ENCODE measurements at places on chromosomes 12 and 14.

DNA sequence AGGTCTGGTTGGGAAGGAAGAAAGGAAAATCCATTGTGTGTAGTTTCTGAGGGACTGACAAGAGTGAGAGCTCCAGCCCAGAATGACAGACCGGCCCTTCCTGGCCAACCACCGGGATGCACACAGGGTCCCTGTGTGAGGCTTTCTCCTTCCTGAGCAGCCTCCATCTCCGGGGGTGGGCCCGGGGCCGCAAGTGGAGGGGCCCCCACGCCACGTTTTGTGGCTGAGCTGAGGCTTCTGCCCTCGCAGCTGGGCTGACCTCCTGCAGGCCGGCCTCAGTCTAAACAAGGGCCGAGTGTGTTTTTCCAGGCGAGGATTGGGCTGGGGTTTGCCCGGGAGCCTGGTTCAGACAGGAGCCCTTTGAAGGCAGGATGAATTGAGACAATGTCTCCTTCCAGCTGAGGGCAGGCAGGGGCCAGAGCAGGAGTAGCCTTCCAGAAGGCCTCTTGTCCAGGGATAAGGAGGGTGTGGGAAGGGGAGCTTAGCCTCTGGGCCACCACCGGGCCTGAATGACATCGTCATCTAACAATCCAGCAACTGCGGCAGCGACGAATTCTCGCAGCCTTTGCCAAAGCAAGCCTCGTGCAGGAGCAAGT, 96.5 kb upstream of the NCOR2 start:
- DNase-seq: no peak

GRCh38 chr14:38290601-38291188, 34.8 kb upstream of the CLEC14A start:
- no peak for DNase-seq

- DNase-seq: no peak
Measured at GRCh38 chr14:61498811-61499210, 177.4 kb downstream of the PRKCH start.

- DNase-seq: peak; percentile 19
Measured at GRCh38 chr14:90062127-90062794, 467 bp downstream of the KCNK13 start.

- no peak for DNase-seq
Measured at GRCh38 chr14:54554401-54554800, 12.5 kb upstream of the SAMD4A start.

DNA sequence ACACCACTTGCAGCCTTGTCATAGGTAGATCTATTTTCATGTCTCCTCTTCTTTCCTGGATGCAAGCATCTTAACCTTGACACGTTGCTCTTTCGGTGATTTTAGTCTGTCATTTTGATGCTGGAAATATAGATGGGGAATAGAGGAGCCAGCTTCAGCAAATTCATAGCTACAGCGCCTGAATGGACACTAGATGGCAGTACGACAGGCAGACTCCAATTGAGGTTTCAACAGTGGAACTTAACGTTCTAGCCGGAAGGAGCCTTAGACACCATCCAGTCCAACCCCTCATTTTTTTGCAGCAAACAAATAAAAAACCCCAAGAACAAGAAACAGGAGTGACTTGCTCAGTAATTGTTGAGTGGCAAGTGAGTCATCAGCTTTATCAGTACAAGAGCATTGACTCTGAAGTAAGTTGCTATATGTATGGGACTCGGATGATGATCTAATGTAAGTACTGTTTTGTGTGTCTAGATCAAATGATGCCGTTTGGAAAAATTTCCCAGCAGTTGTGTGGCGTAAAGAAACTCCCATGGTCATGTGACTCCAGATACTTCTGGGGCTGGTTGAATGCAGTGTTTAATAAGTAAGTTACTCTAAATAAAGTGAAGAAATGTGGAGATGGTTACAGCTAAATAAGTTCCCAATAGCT, 9.0 kb downstream of the DMAC2L start:
- DNase-seq: peak; percentile 76

- DNase-seq: peak; percentile 35
Measured at GRCh38 chr14:50794068-50794645, 36.8 kb downstream of the NIN start.

GRCh38 chr14:67269298-67270060, 28.2 kb downstream of the PALS1 start:
- no peak for DNase-seq

DNA sequence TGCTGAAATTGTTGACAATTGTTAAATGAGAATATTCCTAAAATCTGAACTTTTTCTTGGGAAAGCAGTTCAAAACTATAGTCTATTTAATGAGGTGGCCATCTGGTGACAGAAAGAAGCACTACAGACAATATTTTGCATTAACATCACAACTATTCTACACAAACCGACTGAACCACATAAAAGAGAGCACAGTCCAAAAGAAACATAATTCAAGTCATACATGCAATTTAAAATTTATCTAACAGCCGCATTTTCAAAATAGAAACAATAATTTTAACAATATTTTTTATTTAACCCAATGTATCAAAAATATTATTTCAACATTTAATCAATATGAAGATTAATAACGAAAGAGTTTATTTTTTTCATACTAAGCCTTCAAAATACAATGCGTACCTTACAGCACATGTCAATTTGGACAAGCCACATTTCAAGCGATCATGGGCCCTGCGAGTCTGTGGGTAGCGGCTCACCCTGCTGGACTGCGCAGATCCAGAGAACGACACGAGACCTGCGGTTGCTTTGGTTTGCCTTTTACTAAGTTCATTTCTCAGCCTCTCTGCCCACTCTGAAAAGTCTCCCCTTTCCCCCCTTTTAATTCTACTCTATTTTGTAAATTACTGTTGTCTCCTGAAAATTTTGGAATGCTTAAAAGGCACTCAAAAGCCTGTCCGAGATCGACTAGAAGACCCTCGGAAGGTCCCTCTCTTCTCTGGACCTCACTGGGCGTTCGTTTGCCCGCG, 947 bp upstream of the LRRC9 start:
- peak; percentile 58 for DNase-seq

DNA sequence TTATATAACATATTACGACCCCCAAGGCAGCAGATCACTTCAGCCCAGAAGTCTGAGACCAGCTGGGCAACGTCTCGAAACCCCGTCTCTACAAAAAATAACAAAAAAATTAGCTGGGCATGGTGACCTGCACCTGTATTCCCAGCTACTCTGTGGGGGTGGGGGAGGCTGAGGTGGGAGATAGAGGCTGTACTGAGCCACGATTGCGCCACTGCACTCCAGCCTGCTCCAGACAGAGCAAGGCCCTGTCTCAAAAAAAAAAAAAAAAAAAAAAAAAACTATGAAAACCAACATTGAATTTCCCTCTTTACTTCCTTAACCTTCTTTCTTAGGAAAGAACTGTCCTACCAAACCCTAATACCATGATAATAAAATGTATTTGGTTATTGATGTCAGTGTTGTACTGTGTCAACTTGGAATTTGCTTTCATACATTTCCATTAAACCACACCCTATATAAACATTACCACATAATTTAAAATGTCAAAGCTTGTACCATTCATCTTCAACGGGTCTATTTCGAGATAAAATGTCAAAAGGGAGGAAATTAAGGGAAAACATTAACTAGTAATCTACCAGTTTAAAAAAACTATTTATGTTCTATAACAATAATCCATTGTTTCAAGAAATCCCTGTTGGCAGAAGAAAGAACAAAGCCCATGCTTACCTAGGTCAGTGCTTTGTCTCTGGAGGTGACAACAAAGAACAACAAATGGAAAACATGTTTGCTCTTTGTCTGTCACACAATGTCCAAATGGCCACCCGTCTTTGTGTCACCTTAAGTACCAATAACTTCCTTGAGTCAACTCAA, 17.4 kb downstream of the GALNT4 start:
- no peak for DNase-seq

DNA sequence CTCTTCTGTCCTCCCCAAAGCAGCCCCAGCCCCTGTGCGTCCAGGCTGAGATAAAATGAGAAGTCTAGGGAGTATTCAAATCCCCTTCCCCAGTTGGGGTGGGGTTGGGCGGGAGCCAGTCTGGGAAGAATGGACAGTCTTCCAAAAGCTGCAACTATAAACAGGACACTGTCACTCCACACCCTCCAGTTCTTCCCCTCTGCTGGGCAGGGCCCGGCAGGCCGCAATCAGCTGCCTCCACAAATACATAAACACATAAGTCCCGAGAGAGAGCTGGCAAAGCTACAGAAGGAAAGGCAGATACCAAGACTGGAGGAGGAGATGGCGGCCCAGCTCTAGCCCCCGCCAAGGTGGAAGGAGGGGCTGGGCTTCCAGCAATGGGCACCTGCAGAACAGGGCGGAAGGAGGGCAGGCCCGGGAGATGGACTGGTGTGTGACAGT, 12.7 kb downstream of the LTBP2 start:
- DNase-seq: no peak

DNA sequence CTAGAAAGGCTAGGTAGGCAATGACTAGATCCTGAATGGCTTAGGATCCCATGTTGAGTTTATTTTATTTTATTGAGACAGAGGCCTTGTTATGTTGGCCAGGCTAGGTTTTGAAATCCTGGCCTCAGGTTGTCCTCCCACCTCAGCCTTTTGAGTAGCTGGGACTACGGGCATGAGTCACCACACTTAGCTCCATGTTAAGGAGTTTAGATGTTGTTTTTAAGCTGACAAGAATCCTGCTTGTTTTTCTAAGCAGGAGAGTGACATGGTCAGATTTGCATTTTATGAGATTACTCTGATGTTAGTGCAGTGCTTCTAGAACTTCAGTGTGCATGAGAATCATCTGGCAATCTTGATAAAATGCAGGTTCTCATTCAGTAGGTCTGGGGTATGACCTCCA, 14.5 kb downstream of the CCDC198 start:
- DNase-seq: no peak

DNA sequence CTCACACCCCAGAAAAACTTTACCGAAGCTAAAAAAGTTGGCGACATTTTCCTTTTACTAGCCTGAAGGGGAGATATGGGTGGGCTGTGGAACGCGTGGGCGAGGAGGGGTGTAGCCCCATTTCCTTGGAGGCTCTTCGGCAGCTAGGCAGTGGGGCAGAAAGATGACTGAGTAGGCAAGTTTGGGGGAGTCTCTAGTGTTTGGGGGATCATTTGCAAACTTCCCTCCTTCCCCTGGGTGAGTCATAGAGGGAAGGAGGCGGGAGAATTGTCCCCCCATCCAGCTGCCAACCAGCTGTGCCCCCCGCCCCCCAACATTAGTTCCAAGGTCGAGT, 2.3 kb downstream of the GLI1 start:
- no peak for DNase-seq

DNA sequence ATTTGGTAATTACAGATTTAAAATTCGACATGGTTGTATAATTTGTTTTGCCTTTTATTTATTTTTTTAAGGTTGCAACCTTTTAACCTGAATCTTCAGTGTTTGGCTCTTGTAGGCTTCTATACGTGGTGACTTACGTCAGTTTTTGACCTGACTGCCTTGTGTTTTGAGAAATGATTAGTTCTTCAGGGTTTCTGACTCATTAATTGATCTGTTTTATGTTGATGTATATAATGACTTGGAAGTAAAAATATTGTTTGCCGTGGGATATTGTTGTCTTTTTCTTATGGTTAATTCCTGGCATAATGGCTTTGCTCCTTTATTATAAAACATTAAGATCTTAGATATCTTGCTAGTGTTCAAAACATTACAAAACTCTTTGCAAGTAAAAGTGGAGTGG, 2.5 kb downstream of the RASSF8 start:
- DNase-seq: no peak

DNA sequence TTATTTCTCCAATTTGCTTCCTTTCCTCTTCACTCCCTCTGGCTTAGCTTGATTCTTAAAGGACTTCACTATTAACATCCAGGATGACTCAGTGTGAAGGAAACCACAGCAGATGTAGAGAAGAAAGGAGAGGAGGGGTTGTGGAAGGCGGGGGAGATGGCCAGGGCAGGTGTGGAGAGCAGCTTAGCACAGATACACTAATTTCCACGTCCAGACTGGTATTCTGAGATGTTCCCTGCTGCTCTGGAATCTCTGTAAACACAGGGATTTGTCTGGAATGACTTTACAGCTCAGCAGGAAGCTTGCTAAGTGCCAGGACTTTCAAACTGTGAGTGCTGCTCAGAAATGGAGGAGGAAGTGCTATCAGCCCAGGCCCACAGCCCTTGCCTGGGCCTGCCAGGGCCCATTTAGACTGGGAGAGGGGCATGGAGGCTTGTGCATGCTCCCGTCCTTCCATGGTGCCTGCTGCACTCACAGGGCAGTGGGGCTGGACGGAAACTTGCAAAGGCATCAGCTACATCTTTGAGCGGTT, 202.5 kb upstream of the DDHD1 start:
- peak; percentile 58 for DNase-seq

DNA sequence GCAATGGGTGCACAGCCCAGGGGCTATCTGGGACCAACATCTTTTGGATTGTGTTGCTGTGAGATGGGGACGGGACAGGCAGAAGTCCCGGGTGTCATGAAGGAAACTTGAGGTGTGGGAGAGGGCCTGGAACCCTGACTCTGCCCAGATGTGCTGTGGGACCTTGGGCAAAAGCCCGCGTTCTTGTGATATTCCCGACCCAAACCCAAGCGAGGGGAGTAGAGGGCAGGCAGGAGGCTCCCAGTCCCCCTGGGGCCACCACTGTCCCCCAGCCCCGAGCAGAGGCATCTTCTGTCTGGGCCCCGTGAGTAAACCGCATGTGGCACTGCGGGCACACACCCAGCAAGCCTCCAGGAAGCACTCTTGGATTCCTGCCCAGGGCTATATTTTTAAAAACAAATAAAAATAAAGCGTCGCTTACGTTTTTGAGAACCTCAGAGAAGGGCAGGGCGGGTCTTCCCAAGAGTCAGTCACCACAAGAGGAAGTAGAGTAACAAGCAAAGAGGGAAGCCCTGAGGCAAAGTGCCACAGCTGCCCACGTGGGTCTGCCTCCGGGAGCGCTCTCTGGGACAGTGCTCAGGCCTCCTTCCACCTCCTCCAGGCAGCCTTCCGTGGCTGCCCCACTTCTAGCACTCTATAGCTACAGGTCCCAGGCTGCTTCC, 39.5 kb downstream of the BEGAIN start:
- DNase-seq: no peak

GRCh38 chr12:110934093-110934852, 13.9 kb upstream of the MYL2 start:
- DNase-seq: no peak

- DNase-seq: no peak
Measured at GRCh38 chr12:121237415-121237814, 27.5 kb downstream of the P2RX4 start.

- peak; percentile 90 for DNase-seq
Measured at GRCh38 chr12:54398995-54399793, 14.7 kb upstream of the ZNF385A start.

GRCh38 chr12:92674500-92674899, 28.3 kb upstream of the PLEKHG7 start:
- DNase-seq: no peak

- DNase-seq: no peak
Measured at GRCh38 chr12:66638666-66639065, 40.2 kb downstream of the GRIP1 start.

DNA sequence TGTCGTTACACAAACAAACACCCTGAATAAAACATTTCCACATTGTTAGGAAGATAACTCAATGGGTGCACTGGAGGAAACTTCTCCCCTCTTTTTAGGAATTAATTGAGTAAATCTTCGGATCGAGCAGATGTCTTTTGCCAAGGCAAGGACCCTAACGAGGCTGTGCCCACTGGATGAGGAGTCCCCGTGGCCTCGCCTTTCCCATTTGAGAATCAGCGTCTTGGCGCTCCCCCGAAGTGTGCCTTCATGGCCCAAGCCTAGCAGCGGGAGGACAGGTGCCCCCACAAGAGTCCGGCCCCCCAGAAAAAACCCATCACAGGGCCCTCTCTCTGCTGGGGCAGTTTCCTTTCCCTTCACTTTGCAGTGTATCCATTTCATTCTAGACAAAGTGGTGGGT, 246.6 kb downstream of the BCL11B start:
- no peak for DNase-seq
